GM12892 (cell line): ENCODE measurements at places on chromosomes 12 and 14.
A peak's percentile ranks its signal among the peaks of the same experiment; 100 is the strongest.

GRCh38 chr14:89137526-89138163, 279.4 kb downstream of the FOXN3 start:
- DNase-seq = no peak

- no peak for DNase-seq
Measured at GRCh38 chr14:95523051-95523814, 6.8 kb upstream of the SYNE3 start.

GRCh38 chr14:38866461-38866860, 236.6 kb downstream of the SEC23A start:
- DNase-seq = no peak

DNA sequence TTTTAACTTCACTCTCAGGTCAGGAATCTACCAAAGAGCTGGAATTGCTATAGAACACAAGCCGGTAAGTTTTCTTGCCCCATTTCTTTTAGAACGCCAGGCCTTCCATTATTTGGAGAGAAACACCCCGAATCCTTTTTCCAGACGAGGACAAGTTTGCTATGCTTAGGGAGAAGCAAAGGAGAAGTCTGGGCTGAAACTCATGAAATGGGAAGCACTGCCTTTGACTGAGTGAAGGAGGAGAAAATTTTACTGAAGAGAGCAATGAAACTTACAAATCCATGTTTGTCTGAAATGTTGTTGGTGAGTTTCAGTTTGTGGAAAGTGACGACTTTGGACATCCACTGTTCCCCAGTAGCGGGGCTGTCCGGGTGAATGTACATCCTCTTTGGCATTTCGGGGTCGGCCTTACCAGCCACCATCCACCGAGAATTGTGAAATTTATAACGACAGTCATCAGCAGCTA, 3.3 kb downstream of the TBX3 start:
- DNase-seq = no peak

GRCh38 chr12:89901906-89902642, 193.4 kb upstream of the ATP2B1 start:
- no peak for DNase-seq

DNA sequence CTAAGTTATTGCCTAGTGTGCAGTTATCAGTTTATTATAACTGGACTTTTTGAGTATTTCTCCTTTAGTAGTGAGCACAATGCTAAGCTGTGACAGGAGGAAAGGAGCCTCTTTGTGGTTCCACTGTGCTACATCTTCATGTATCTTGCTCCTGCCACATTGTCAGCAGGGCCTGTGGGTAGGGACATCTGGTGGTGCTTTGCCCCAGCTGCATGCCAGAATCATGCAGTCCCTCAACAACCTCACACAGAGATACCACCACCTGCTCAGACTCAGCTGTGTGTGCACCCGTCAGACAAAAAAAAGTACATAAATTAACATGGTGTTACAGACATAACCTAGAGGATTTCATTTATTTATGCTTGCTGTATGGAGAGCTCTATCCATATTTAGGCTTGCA, 51.1 kb downstream of the MIS18BP1 start:
- DNase-seq = no peak

DNA sequence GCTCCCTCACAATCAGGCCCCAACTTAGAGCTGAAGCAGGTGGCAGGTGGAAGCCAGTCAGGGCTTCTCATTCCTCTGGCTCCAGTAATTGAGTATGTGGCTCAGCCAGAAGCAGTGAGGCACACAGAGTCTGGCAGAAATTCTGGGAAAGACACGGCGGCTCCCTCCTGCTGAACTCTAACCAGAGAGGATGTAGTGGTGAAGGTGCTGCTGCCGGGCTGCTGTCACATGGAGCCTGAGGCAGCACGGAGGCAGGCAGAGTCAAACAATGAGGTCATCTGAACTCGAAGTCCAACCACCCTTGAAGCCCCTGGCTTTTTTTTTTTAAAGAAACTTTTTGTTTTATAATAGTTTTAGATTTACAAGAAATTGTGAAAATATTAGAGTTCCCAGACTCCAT, 33.4 kb upstream of the SMOC1 start:
- no peak for DNase-seq

DNA sequence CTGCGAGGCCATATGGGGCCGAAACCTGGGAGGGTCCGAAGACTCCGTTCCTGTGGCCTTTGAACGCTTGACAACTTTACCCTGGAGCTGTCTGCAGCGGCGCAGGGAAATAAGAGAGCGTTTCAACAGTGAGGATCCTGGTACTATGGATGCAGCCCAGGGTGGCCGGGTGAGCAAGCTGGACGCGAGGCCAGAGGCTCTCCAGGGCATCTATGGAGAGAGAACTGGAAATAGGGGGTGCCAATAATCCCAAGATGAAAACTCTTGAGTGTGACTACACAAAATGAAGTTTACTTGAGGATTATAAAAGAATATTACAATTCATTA, 1.1 kb upstream of the ABCC9 start:
- DNase-seq = no peak

DNA sequence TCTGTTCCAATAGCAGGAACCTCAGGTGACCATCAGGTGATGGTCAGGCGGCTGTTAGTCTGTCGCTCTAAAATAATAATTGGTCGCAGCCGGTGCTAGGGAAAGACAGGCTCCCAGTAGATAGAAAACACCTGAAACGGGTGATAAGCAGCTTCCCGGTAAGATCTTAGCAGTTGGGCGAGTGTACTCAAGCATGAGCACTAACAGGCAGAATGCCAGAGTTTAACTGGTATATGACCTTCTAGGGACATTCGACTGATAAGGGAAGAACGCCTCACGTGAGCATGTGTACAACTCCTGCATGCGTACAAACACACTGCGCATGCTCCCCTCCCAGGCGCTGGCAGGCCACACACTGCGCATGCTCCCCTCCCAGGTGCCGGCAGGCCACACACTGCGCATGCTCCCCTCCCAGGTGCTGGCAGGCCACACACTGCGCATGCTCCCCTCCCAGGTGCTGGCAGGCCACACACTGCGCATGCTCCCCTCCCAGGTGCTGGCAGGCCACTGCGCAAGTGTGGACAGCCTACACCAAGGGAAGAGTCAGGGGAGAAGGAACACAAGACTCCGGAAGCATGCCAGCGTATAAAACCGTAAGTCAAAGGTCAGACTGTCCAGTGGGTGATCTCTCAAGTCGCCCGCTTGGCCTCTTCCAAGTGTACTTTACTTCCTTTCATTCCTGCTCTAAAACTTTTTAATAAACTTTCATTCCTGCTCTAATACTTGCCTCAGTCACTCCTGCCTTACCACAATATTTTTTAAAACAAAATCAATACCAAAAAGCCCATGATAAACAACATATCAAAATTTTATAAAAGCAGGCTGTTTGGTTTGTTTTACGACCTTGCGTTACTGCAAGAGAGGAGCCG, 24.5 kb downstream of the GPRC5D start:
- DNase-seq = peak; percentile 25

DNA sequence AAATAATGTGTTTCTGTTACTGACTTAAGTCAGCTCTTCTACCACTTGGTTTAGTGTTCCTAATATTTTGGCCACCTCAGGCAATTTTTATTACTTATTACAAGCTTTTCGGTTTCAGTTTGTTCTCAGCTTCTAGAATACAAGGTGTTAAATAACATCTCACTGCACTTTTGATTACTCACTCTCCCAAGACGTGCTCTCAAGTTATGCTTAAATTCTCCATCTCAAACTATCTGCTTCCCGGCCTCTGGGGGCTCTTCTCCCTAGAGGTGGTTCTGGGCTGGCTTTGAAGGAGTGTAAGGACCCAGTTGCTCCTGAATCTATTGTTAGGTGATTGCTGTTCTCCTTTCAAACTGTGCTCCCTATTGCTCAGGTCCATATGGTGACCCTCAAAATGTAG, 193.9 kb upstream of the DDHD1 start:
- DNase-seq = no peak

GRCh38 chr14:50784683-50785456, 46.1 kb downstream of the NIN start:
- DNase-seq = no peak
